ENCODE measurements at places on chromosomes 16 and 17.

DNA sequence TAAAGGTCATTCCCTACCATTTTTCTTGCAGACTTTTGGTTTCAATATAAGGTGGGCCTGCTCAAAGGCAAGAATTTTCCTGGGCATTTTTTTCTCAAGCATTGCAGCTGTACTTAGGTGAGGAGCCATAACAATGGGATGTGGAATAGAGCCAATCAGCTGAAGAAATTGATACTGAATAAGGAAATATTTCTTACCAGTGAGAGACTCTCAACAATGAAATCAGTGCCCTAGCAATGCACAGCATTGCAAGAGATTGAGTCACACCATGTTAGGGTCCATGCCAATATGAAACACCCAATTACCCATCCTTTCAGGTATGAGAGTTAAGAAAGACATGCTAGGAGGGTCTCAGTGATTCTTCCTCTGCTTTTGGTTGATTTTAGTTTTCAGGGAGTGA, 237.6 kb downstream of the SOX9 start:
- no peak for DNase-seq

GRCh38 chr16:22428654-22429053, 54.2 kb upstream of the CDR2 start:
- no peak for DNase-seq

DNA sequence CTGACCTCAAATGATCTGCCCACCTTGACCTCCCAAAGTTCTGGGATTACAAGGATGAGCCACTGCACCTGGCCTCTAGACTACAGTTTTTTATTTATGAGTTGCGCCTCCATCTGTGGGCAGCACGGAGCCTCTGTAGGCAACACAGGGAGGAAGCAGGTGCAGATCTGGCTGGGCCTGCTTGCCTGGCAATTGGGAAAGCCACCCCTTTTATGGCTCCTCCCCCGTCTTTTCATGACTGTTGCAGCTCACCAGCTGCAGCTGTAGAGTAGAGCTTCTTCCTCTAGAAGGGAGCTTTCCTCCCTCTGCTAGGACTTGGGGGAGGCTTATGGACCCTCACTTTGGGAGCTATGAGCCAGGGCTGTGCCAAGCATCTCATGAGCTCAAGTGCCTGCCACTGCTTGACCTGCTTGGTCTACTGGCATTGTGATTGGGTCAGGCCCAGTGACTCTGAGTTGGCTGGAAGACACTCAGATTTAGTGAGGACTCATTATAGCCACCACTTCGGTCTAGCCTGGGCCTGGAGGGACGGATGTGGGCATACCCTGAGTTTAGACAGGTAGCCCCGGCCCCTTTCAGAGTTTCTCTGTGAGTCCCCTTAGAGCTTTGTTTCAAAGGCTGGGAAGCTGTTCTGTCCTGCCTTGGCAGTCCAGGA, 6.9 kb upstream of the SLC7A6 start:
- no peak for DNase-seq

DNA sequence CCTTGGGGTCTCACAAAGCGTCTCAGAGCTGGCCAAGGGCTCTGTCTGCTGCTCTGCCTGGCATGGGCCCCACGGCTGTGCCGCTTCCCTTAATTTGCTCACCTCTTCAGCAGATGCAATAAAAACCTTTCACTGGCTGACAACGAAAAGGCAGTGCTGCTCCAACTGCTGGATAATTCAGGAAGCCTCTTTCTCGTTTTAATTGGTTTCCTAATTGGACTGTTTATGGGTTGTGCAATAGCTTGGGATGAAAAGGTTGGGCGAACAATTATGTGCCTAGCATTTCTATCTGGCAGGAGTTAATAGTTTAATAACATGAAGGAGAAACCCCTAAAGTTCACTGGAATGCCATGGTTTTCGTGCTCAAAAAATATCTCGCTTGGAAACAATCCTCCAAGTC, 234.1 kb upstream of the IRX5 start:
- no peak for DNase-seq

DNA sequence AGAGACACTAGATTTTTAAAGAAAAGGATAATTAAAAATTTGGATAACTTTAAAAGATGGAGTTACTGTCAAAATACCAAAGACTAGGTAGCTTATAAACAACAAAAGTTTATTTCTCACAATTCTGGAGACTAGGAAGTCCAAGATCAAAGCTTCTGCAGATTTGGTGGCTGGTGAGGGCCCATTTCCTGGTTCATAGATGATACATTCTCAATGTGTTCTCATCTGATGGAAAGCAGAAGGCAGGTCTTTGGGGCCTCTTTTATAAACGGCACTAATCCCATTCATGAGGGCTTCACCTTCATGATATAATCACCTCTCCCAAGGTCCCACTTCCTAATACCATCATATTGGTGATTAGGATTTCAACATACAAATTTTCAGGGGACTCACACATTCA, 33.7 kb downstream of the NLK start:
- DNase-seq: no peak

DNA sequence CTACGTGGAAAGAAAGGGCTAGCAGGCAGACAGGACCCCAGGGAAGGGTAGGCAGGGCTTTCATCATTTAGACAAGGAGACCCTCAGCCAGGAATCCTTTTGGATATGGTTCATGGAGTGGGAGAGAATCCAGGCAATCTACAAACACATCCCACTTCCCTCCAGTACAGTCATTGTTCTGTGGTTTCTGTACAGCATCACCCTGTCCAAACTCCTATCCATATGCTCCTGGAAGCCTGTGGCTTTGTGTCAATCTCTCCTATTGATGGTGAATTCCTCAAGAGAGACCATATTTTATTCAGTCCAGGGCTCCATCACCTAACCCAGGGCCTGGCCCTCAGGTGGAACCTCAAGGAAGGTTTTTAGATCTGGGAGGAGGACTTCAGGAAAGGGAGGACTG, 99.2 kb downstream of the SPACA3 start:
- DNase-seq: no peak

DNA sequence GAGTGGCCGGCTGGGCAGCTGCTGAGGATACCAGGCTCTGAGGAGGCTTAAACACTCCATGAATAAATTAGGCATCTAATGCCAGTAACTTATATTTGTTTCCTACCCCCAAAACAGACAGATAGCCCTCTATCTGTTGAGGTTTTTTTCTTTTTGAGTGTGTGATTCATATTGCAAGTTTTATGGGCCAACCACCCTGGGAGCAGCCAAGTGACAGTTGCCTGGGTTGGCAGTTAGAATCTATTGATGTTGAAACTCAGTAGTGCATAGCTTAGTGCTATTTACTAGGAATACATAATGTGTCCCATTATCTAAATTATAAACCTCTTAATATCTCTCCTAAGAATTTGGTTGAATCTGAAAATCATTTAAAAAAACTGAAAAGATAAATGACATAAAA, 397.4 kb downstream of the CA10 start:
- no peak for DNase-seq

DNA sequence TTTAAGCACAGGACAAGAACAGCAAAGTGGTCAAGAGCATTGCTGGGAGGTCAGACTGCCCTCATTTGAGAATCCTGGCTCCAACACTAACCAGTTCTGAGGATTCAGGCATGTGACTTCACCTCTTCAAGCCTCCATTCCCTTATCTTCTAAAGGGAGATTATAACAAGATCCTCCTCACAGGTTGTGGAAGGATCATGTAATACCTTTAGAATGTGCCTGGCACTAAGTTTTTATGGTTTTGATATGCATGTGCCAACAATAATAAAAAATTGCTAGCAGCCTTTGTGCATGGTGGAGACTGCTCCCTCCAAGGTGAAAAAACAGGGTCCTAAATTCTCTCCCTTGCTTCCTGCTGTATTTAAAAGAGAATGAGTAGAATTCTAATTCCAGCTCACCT, 36.0 kb upstream of the ADAMTS18 start:
- DNase-seq: no peak

GRCh38 chr16:52364500-52364899, 182.4 kb downstream of the TOX3 start:
- no peak for DNase-seq

- no peak for DNase-seq
Measured at GRCh38 chr16:54493061-54493460, 206.5 kb upstream of the IRX3 start.

Measured in CD4-positive, alpha-beta T cell treated with Interleukin-15 for 4 hours (primary cell).